ENCODE measurements at places on chromosomes 7 and 10.

GRCh38 chr7:154770962-154771361 lies 232.0 kb downstream of the PAXIP1 start:
- DNase-seq = no peak

GRCh38 chr10:25805986-25806385 lies 128.0 kb upstream of the MYO3A start:
- DNase-seq = no peak

GRCh38 chr7:2968176-2968575 lies 75.5 kb downstream of the CARD11 start:
- DNase-seq = no peak

GRCh38 chr7:117639966-117640365 lies 160.1 kb downstream of the CFTR start:
- no peak for DNase-seq

DNA sequence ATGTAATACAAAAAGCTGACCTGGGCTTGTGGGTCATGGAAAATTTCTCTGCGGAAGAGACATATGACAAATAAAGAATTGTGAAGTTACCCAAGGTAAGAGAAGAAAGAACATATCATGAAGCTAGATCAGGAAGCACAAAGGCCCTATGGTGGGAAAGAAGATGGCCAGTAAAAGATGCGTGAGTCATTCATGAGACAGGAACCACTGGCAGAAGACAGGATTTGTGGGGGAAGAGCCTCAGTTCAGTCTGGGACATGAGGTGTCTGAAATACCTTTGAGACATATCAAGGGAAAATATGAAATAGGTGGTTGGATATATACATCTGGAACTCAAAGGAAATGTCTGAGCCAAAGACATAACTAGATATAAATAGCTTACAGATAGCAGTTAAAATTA lies 27.7 kb upstream of the AMPH start:
- DNase-seq = no peak

- no peak for DNase-seq
Observed at GRCh38 chr10:6926971-6927370, 346.9 kb upstream of the PRKCQ start.

- no peak for DNase-seq
Observed at GRCh38 chr7:28505014-28505413, 92.7 kb downstream of the CREB5 start.

DNA sequence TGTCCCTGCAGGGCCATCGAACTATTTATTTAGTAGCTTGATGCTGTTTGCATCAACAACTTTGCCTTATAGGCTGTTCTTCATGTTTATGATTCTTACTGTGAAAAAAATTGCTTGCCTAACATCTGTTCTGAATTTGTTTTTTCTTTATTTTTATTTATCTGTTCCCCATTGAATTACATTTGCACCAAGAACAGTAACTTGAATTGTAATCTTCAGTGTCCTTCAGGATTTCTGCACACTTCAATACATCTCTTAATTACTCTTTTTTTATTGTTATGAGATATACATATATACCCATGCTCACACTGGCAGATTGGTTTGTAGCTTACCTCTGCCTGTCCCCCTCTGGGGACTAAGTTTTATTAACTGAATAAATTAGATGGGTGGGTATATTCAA lies 64.4 kb downstream of the TBXAS1 start:
- no peak for DNase-seq

DNA sequence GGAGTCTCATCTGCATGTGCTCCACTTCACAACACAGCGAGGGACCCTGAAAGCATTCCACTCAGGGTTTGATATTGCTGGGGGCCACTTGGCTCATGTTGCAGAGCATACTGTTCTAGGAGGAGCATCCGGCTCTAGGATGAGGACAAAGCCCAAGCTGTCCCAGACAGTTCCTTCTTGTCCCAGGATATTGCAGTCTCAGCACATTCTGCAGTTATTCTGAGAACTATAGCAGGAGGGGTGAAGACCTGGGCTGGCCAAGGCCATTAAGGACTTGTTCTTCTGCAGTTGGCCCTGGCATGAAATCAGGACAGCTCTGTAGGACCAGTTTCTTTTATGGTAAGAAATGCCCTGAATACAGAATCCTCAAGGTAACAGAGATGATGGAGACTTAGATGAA lies 48.9 kb upstream of the C10orf120 start:
- no peak for DNase-seq

All from effector memory CD8-positive, alpha-beta T cell (primary cell).